ENCODE measurements at places on chromosomes 2 and 18.

- no peak for DNase-seq
Observed at GRCh38 chr2:158914066-158914465, 54.4 kb upstream of the TANC1 start.

GRCh38 chr2:65436169-65436823 is 3.9 kb upstream of the SPRED2 start:
- DNase-seq = peak; percentile 95

- no peak for DNase-seq
Observed at GRCh38 chr2:104790100-104790811, 63.7 kb upstream of the POU3F3 start.

DNA sequence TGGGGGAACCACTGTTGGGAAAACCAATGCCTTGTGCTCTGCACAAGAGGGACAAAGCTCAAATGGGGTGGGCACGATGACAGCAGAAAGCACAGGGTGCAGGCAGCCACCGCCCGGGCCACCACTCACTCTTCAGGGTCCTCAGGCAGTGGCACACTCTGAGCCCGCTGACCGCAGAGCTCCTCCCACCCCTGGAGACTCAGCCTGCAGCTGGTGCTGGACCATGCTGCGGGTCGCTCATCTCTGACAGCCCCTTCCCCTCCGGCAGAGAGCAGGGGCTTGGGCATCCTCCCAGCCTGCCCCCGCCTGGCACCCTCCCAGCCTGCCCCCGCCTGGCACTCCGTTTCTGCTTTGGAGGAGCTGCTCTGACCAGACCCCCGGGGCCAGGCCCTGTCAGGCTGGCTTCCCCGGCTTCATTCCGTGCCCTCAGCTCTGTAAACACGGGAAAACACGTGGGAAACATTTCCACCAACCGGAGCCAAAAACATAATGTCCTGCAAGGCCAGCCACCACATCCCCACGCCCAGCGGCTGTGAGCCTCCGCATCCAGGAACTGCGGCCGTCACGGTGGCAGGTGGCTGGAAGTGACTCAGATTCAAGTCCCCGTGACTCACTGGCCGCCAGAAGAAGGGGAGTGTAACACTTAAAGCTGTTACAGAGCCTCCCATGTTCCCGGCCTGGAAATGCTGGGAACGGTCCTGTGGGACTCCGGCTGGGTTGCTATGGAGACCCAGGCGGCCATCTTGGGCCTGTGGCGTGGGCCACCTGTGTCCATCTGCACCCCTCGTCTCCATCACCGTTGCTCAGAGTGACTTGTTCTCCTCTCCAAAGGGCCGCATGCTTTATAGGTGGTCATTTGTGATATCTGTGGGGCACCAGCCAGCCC is 6.8 kb upstream of the SNED1 start:
- DNase-seq = peak; percentile 73

GRCh38 chr2:197515315-197515738 is 539 bp upstream of the MOB4 start:
- DNase-seq = peak; percentile 94

DNA sequence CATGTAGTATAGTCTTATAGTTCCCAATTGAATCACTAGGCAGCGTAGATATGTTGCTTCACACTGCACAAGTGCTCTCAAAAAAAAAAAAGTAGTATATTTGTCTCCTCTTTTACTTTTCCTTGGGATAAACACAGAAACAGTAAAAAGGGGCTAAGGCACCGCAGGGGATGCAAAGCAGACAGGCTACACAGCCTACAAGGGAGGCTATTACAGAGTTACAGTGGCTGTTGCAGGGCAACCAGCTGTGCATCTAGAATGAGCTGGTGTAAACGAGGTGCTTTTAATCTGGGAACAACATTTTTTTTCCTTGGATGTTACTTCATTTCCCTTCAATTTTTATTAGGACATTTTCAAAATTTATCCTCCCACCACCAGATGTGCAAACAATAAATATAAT is 1934.7 kb upstream of the CELF4 start:
- peak; percentile 81 for DNase-seq

- DNase-seq = no peak
Observed at GRCh38 chr2:173753441-173753840, 211.7 kb downstream of the SP3 start.

- DNase-seq = no peak
Observed at GRCh38 chr2:191038741-191039140, 24.8 kb upstream of the STAT1 start.

DNA sequence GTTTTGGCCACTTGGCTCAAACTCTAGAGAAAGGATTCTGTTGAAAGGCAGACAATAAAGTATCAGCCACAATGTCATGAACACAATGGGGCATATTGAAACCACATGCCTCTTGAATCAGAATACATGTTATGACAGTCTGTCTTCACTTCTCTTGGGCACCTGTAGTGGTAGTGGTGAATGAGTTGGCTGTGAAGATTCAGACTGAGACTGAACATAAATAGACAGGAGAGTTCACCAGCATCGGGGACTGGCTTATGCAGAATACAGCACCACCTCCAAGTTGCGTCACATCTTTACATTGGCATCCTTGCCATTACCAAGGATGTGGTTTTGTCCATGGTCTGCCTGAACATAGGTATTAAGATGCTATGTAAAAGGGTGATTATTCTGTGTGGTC is 336.8 kb downstream of the MYCN start:
- DNase-seq = no peak
